ENCODE measurements at places on chromosomes 11 and 22.
A peak's percentile ranks its signal among the peaks of the same experiment; 100 is the strongest.

- no peak for DNase-seq
These were observed 16.2 kb downstream of the OTOG start for GRCh38 chr11:17563231-17563646.

DNA sequence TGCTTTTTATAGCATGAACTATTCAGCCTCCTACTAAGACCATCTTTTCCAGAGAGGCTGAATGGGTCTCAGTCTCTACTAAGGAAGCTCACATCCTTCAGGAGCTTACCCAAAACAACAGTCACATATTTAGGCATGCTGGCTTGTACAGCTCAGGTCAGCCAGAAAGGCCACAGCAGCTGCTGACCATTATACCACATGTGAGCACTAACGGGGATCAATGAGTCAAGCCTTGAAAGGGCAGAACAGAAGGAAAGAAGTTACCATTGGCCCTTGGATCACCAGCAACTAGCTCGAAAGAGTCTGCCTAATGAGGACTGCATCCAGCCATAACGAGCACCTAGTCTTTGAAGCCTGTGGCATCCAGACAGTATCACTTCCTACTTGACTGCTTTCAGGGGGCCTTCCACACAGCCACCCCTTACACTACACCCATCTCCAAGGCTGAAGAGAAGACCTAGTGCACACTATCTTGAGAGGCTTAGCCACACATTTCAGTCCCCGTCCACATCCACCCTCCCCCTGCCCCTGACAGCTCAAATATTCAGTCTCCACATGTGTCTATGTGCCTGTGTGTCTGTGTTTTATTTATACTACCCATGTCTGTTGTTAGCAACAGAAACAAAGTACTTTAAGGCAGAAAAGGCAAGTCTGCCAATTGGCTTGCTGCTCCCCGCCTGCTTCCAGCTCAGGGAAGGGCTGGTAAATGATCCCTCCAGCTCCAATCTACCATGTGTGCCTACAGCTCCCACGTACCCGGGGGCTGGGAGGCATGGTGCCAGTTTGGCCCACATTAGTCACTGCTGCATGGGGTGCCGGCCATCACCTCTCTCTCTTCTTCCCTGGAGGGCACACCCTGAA is 95.5 kb downstream of the RPL27A start:
- DNase-seq: no peak

GRCh38 chr11:63698976-63699733 is 17.9 kb downstream of the RTN3 start:
- DNase-seq: no peak

DNA sequence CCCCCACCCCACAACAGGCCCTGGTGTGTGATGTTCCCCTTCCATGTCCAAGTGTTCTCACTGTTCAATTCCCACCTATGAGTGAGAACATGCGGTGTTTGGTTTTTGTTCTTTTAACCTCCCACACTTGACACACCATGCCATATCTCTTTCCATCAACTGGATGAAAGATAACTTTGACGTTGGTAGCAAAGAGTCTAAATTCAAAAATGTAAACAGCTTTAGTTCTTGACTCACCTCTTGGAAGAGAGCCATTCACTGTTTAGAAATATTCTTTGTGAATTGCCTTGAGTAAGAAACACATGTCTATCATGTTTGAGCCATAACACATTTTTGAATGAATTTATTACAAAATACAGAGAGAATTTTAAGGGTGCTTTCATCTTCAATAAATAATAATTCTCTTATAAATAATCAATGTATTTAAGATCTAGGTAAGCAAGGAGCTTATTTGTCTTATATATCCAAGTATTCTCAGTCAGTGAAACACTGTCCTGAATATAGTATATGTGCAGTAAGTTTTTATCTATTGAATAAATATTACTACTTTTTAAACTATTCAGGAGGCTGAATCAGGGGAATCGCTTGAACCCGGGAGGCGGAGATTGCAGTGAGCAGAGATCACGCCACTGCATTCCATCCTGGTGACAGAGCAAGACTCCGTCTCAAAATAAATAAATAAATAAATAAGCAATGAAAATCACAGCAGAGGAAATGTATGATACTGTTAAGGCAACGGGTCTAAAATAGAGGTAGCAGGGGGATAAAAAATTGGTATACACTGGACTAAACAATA is 6.7 kb downstream of the CARD18 start:
- no peak for DNase-seq

DNA sequence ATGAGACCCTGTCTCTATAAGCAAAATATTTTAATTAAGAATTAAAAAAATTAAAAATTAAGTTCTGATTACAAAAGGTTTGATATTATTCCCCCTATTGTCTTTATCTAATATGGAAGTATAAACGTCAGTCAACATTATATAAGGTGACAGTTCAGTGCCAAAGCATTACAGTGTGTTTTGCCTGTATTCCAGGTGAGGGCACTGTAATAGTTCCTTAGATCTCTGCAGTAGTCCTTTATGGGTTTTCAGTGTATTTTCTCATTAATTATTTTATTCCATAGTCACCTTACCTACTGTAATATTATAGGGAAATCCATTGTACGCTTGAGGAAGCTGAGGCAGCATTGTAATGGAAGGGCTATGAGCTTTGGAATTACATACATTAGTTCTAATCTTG is 33.0 kb downstream of the FAR1 start:
- no peak for DNase-seq

DNA sequence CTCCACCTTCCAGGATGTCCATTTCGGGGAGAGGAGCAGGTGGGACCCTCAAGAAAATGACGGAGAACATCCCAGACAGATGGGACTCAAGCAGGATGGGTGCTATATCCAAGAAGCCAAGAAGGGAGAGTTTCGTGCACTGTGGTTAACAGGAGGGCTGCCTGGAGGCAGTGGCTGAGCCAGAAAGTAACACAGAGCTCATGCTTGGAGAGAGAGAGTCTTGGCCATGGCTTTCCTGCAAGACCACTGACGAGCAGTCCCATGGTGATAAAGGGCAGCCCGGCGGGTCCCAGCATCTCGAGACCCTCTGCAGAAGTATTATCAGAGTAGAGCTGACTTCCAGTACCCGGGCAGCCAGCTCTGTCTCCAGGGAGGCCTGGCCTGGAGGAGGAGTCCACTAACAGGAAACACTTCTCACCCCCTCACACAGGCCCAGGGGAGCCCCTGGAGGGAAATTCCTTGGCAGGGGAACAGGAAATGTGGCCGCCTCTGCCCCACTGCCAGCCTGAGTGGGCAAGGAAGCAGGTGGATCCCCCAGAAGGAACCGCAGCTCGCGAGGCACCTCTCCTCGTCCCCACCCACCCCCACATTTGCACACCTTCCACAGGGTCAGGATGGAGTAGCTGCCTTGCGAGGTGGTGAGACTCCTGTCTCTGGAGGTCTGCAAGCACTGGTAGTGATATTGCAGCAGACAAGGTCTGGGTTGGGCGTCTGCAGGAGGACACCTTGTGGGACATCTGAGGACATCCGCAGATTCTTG is 32.2 kb downstream of the CYTH4 start:
- DNase-seq: no peak

- no peak for DNase-seq
These were observed 3.9 kb upstream of the NUP50 start for GRCh38 chr22:45159652-45160462.

- DNase-seq: no peak
These were observed 78.4 kb downstream of the XRRA1 start for GRCh38 chr11:74870485-74870884.

DNA sequence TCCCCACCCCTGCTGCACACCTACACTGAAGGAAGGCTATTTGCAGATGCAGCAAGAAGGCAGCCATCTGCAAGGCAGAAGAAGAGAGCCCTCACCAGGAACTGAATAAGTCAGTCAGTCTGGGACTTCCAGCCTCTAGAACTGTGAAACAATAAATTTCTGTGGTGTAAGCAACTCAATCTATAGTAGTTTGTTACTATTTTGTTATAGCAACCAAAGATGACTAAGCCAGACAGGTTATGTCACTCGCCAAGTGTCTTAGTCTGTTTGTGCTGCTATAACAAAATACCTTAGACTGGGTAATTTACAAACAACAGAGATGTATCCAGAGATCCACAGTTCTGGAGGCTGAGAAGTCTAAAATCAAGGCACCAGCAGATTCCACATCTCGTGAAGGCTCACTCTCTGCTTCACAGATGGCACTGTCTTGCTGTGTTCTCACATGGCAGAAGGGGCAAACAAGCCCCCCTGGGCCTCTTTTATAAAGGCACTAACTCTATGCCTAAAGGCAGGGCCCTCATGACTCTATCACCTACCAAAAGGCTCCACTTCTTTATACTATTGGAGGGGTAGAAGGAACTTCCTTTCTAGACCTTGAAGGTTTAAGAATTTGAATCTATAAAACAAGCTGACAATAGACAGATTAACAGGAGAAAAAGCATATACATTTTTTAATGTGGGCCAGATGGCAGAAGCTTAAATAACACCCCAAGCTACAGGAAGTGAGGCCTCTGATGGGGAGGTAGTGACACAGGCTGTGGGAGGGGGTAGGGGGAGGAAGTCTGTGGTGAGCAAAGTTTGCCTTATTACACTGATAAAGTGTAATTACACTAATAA is 12.3 kb downstream of the APOL6 start:
- DNase-seq: peak; percentile 36
